ENCODE measurements at places on chromosomes 2 and 18.

GRCh38 chr2:126644630-126645191 is 11.2 kb upstream of the GYPC start:
- DNase-seq = no peak

- DNase-seq = no peak
Measured at GRCh38 chr2:74001781-74002504, 17.2 kb downstream of the TET3 start.

- DNase-seq = no peak
Measured at GRCh38 chr18:6449213-6449612, 34.5 kb upstream of the L3MBTL4 start.

DNA sequence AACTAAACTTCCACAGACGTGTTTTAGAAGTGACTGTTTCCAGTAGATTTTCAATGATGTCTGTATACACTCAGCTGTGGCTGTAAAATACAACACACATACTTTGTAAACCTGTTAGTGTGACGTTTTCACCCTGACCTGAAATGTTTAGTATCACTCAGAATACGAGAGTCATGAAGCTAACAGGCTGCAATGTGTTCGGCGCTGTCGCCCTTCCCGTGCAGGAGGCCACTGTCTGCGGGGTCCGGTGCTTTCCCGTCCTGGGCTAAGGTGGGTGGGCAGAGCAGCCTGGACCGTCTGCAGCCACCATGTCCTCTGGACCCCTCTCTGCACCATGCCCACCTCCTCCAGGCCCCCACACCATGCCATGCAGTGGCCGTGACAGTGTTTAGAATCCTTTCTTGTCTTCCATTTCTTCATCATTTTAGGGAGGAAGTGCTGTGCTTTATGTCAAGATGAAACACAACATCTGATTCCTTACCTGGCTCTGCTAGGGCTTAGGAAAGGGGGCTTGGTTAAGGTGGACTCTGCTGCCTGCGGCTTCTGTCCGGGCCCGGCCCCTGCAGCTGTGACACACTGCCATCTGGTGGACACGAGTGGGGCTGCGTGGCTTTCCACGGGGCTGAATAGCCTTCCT is 53.8 kb upstream of the RBM44 start:
- no peak for DNase-seq

DNA sequence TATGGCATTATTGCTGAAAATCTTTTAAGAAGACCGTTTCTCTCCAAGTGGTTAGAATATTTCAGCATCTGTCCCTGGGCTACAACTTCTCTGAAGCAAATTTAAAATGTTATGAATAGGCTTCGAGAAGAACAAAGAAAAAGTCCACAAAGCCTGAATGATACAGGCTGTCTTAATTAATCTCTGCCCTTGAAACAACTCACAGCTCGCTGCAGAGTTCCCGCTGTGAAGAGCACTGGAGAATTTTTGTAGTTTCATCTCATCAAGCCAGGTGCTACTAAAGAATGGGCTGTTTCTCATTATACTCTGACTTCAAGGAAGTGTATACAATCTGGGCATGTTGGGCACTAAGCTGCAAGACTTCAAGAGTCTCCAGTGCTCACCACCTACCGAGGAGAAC is 67.6 kb downstream of the LAMA1 start:
- no peak for DNase-seq

DNA sequence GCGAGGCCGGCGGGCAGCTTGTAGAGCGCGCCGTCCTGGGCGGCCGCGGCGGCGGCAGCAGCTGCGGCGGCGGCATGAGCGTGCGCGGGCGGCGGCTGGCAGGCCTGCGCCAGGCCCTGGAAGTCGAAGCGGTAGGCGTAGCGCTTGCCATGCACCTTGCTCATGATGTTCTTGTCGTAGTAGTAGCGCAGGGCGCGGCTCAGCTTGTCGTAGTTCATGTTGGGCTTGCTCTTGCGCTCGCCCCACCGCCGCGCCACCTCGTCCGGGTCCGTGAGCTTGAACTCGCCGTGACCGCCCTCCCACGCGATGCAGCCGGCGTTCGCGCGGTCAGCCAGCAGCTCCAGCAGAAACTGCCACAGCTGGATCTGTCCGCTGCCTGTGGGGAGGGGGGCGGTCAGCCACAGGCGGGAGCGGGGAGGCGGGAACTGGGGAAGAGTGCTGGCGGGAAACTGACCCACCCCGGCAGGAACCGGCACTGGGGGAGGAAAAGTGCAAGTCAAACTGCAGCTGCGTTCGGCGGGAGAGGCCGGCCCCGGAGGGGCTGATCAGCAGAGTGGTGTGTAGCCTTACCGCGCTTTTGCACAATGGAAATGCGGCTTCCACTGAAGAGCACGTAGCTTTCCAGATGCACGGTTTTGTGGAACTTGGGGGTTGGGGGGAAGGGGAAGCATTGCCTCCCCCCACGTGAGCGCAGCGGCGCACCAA is 3.0 kb downstream of the FEV start:
- DNase-seq = no peak

DNA sequence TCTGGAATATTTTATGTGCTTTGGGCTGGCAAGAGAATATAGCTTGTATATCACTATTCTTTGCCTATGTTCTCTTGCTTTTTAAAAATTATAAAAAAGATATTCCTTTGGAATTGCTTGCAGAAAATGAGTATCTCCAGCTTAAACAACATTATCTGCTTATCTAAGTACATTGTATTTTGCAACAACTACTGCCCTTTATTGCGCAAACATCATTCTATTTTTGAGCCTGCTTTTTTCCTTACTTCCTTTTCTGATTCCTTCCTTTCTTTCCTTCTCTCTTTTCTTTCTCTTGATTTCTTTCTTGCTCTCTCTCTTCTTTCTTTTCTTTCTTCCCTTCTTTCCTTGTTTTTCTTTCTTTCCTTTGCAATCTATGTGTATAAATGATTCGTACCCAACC is 74.0 kb downstream of the UNC80 start:
- no peak for DNase-seq

- no peak for DNase-seq
Measured at GRCh38 chr18:55246278-55246677, 287.0 kb upstream of the CCDC68 start.

- DNase-seq = peak; percentile 37
Measured at GRCh38 chr2:157172866-157173578, 84.5 kb upstream of the GALNT5 start.

DNA sequence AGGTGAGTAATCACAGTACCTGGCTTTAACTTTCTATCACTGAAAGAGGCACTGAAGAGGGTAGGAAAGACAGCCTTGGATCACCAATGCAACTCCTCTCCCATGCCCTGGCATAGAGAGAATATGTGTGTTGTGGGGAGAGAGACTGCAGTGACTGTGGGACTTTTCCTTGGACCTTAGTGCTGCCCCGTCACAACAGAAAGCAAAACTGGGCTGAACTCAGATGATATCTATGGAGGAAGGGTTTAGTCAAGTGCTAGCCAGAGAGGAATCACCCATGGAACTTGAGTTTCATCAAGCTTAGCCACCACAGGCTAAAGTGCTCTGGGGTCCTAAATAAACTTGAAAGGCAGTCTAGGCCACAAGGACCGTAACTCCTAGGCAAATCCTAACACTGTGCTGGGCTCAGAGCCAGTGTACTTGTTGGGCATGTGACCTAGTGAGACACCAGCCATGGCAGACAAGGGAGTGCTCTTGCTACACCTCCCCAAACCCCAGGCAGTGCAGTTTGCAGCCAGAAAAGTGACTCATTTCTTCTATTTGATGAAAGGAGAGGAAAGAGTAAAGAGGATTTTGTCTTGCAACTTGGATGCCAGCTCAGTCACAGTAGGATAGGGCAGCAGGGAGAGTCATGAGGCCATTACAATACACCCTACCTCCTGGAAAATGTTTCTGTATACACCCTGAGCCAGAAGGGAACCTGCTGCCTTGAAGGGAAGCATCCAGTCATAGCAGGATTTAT is 105.8 kb upstream of the SPOPL start:
- DNase-seq = no peak

DNA sequence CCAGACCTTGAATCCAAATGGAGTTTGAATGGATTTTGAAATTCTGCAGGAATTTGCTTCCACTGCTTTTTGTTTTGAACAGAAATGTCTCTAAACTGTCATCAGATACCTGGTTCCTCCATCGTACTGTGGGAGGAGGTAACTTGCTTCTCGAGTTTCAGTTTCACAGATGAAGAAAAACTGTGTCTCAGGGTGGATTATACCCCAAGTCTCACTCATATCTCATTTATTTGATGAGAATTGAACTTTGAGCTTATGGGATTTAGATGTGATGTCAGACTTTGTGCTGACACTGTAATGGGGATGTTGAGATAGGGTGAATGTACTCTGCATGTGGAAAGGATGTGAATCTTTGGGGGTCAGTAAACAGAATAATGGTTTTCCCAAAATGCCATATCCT is 107.5 kb downstream of the GORASP2 start:
- DNase-seq = no peak

- DNase-seq = no peak
Measured at GRCh38 chr2:30784682-30785081, 22.6 kb downstream of the CAPN13 start.

GRCh38 chr2:69154106-69154505 is 141.1 kb downstream of the ANTXR1 start:
- DNase-seq = peak; percentile 61

All from fibroblast of skin of left quadriceps (primary cell).